ENCODE measurements at places on chromosomes 7 and 10. TPM values are rescaled to one million over a fixed set of nuclear protein-coding genes. Genes with fewer than 3 reads are reported as not detected.

Gene ACHE
- 0.65 TPM for total RNA-seq

Gene ARMC10
- total RNA-seq = 18.6 TPM

Gene CEP55
- 0.59 TPM for total RNA-seq

DNA sequence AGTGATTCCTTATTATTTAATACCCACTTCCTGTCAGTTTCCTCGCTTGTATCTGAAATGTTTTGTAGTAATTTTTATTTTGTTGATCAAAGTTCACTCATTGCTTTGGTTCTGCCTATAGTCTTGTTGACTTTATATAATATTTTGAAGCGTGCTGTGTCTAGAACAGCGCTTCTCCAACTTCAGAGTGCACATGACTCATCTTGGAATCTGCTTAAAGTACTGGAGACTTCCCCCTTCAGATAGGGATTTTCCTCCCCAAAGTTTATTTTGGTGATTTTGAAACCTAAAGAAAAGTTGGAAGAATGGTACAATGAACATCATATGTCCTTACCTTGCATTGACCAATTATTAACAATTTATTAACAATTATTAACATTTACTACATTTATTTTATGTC lies 5.8 kb downstream of the COMTD1 start:
- DNase-seq = no peak

- DNase-seq = no peak
Measured at GRCh38 chr10:120987359-120987758, 136.2 kb downstream of the WDR11 start.

GRCh38 chr7:26454180-26454579 lies 162.5 kb downstream of the SNX10 start:
- DNase-seq = no peak

Measured in Right ventricle myocardium superior (tissue), 1 donor.